Mesenteric fat pad (tissue), 1 donor: ENCODE measurements at places on chromosomes 4 and X.
A peak's percentile ranks its signal among the peaks of the same experiment; 100 is the strongest.

- no peak for DNase-seq
These were observed 515.1 kb upstream of the ZFP42 start for GRCh38 chr4:187480146-187481145.

DNA sequence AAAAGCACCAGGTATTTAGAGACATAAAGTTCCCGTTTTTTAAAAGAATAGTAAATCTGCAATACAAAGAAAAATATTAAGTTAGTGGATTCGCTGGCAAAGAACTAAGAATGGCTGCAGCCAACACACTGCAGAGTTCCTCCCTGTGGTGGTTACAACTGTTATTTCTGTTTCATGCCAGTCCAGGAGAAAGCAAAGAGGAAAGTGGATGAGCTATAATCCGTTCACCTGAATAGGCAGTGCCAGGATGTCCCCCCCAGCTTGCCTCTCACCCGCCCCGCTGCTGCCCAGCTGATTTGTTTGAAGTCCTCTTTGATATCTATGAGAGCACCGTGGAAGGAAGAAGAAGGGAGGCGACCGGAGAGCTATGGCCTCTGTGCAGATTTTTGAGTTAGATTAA, 63.9 kb downstream of the PTCHD1 start:
- DNase-seq, result no peak

DNA sequence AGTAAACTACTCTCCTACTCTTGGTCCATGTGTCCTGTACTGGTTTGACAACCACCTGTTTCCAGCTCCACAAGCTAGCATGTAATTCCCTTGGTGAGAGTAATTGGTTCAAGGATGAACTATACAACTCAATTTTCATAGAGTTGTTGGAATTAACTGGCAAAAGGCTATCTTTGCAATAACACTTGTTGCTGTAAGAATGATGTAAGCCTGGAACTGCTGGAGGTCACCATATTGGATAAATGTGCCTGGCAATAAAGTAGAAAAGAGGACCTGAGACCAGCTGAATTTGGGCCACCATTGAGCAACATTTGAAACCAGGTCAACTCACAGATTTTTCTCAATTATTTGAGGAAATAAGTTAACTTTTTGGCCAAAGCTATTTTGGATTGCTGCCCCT, 175.5 kb downstream of the CAMK2D start:
- DNase-seq, result no peak

DNA sequence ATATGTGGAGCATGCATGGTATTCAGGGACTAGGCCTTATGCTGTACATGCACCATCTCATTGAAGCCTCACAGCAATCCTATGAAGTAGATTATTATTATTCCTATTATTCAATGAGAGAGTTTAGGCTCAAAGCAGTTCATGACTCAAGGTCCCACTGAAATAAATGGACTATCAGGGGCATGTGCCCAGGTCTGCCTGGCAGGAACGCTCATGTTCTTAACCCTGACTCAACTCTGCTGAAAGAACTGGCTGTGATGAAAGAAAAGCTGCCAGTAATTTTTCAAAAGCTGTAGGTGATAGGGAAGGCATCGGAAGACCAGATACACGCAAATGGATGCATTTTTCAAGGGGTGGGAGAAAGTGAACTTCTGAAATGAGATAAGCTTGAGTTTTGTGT, 243.4 kb downstream of the PTTG2 start:
- DNase-seq, result no peak

DNA sequence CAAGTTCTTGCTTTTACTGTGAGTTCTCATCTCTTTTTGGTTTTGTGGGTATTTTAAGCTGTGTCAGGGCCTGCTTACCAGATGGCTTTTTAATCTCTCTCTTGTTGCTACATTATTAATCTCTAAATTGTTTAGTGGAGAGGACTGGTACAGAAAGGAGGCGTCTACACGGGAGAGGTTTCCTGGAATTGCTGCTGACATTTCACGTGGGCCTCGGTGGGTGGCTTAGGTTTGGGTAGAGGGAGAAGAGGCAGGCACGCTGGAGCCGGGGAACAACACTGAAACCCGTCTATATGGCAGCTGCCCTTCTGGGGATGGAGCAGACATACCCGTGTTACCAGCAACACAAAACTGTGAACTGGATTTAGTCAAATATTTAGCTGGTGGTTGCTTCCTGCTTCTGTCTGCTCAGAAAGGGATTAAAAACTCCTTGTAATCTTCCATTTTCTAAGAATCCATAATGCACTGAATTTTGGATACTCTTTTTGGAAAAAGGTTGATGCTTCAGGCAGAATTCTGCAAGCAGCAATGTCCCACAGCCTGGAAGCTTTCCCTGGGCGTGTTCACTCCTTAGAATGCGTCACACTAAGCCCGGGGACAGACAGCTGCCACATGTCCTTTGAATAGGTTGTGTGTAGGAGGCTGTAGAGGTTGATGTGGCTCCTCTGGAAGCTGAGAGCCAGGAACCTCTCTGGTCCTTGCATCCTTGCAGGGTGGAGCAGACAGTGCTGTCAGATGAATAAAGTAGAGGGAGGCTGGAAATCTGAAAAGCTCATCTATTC, 199.8 kb upstream of the GATB start:
- no peak for DNase-seq

GRCh38 chrX:132592880-132593279, 104.0 kb upstream of the MBNL3 start:
- no peak for DNase-seq

DNA sequence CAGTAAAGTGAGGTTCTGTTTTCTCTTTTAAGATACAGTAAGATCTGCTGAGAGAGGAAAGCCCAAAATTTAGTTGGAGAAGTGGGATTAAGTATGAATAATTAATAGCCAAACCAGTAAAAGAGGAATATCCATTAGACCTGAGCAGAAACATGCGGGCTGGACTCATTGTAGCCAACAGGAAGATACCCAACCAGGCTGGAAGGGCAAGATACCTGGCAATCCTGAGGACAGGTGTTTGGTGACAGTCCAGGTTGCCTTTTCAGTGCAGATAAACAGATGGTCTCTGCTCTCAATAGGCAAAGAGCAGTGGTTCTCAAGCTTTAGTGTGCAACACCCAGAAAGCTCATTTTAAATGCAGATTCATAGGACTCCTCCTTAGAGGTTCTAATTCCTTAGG, 980.8 kb upstream of the GRID2 start:
- DNase-seq, result no peak

DNA sequence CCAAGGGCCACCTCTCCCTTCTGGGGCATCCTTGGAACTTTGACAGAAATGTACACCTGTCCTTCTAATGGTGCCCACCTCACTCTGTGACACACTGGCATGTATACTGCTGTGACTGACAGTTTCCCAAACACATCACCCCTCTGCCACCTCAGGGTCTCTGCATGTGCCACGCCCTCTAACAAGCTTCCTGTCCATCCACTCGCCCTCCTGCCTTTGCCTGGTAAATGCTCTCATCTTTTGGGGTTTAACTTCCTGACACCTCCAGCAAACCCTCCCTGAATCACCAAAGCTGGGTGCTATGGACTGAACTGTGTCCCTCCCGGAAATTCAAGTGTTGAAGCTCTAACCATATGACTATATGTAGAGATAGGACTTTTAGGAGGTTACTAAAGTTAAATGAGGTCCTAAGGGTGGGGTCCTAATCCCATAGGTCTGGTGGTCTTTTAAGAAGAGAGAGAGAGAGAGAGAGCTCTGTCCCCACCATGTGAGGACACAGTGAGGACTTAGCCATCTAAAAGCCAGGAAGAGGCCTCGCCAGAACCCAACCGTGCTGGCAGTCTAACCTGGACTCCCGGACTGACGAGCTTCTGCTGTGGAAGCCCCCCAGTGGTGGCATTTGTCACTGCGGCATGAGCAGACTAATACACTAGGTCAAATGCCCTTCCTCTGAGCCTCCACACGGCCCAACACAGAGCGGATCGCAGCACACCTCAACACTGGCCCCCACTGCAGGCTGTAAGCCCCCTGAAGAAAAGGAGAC, 95.6 kb downstream of the AFAP1 start:
- DNase-seq, result no peak

- no peak for DNase-seq
These were observed 25.8 kb upstream of the KLHL34 start for GRCh38 chrX:21683941-21684340.

DNA sequence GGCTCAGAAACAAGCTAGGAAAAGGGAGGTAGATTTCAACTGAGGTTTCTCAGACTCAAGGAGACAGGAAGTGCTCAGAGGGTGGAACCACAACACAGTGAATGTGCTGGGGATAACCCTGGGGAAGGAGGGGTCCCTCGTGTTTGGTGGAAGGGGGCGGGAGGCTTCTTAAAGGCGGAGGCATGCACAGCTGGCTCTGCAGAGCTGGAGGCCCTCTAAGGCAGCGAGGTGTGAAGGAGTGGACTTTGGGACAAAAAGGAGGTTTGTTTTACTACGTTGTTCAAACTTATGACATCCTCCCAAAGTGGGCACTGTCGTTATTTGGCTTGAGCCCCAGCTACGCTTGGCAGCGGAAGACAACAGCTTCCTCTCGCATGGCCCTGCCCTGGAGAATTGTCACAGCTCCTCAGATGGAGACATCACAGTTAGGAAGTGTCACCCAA, 21.7 kb upstream of the MTM1 start:
- peak; percentile 62 for DNase-seq

GRCh38 chr4:71377561-71377960, 38.7 kb downstream of the SLC4A4 start:
- no peak for DNase-seq

GRCh38 chrX:38750551-38750950, 50.7 kb upstream of the MID1IP1 start:
- no peak for DNase-seq

- no peak for DNase-seq
These were observed 77.4 kb upstream of the BMPR1B start for GRCh38 chr4:94680176-94680862.

DNA sequence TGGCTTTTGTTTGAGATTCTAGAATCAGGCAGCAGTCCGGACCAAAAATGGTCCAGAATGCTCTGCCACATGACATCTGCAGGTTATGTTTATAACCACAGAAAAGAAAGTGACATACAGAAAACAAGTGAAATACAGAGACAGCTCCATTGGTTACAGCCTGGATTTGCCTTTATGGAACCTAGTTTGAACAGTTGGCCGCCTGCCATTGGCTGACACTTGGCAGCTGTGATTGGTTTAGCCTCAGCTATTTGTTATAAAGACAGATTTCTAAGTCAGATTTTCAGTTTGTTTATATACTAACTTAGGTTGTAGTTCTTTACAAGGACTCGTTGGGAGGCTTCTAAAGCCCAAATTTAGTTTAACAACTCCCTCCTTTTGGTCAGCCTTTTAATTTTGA, 40.8 kb upstream of the IL9R start:
- DNase-seq, result no peak

- no peak for DNase-seq
These were observed 145.0 kb downstream of the RTL3 start for GRCh38 chrX:78513971-78514738.

GRCh38 chr4:156643826-156644225, 327.8 kb downstream of the PDGFC start:
- DNase-seq, result no peak

GRCh38 chr4:103024996-103025395, 5.5 kb upstream of the SLC9B1 start:
- no peak for DNase-seq

DNA sequence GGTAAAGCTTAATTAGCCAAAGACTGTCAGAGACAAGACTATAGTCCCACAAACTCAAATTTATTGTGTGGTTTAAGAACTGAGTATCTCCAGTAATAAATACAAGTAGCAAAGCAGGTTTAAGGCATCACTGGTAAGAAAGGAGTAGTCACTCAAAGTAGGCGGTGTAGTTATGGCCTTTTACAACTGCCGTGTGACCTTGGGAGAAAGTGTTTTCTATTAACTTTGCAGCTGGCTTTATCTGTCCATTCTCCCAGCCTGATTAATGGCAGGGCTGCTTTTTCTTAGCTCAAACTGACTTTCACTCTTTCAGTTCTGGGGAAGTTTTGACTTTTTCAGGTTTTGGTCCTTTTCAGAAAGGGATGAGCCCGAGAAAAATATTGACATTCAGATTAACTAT, 7.4 kb upstream of the PAK3 start:
- DNase-seq, result no peak

DNA sequence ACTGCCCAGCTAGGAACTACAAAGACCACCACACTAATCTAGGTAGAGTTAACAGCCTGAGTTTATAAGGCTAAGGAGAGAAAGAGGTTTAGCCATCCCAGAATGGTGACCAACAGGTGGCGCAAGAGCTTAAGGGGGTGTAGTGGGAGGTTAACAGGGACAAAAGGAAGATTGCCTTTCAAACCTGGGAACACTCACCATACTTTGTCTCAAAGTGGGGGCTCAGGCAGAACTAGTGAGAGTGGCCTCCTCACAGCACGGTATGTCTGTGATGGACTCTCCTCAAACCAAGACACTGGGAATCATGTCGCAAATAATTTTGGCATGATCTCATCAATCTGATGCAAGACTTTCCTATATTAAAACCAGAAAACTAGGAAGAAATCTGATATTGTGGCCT, 23.4 kb downstream of the CCNI start:
- DNase-seq, result no peak

GRCh38 chrX:84709987-84710386, 207.7 kb upstream of the HDX start:
- no peak for DNase-seq
